H1 (cell line): ENCODE measurements at places on chromosomes 11 and 22. TPM values are rescaled to one million over a fixed set of nuclear protein-coding genes. Genes with fewer than 3 reads are reported as not detected.

Gene MOV10L1
- total RNA-seq = not detected in 2 replicates

DNA sequence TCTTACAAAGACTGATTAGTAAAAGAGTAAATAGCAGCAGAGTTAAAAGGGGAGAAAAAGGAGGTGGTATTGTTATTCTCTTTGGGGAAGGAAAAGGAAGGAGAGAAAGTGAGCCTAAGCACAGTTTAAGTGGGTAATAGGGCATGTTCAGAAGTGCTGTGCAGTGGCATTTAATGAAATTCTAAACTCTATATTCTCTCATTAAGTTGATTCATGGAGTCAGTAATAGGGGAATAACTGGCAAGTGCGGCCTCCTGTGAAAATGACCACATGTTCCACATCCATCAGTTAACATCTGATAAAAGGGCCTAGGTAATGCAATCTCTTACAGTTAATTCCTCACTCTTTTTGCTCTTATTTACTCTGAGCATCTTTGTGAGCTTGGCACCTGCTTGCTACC is 516.7 kb downstream of the JRKL start:
- no peak for DNase-seq

DNA sequence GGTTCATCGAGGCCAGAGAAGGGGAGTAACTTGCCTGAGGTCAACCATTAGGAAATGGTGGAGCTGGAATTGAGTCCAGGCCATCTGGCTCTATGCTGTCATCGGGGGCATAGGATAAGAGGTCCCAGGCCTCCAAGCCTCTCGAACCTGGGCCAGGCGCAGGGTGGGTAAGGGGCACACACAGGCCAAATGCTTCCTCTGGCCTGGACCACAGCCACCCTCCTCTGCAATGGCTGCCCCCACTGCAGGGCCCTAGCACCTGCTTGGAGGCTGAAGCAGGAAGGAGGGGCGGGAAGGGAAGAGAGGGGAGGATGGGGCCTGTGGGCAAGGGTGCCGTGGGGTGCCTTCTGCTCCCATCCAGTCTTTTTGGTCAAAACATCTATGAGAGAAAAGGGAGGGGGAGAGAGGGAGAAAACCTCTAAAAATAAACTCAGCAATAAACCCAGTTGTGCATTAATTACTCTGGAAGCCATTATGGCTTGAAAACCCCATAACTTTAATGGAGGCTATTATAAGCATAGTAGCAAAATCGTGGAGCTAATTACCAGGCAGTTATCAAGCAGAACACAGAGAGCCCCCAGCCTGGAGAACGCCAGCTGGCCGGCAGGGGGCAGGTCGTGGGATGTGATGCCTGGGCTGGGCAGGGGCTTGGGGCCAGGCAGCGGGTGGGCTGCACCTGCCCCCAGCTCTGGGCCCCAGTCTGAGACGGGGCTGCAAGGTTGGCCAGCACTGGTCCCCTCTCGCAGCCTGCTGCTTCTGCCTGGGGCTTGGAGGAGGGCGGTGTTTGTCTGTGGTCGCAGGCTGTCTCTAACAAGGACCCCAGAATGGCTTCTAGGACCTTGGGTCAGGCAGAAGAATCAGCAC is 21.1 kb downstream of the B3GAT1 start:
- DNase-seq = no peak

GRCh38 chr11:88508759-88509581 is 171.4 kb upstream of the CTSC start:
- DNase-seq = peak; percentile 57

- DNase-seq = no peak
Measured at GRCh38 chr11:22331771-22332170, 6.4 kb upstream of the SLC17A6 start.

DNA sequence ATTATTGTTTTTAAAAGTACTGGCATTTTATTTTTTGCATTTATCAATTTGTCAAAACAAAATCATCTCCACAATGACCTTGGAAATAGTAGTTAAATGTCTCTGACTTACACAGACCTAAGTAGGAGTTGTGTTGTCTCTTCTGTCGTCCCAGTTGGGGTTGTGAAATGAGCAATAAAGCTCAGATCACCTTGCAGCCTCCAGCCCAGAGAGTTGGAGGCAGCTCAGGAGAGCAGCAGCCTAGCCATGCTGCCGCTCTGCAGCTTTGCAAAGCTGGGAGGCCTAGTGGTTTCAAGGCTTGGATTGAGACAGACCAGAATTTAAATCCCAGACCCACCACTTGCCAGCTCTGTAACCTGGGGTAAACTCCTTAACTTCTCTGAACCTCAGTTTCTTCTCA is 65.2 kb upstream of the CRYBB3 start:
- DNase-seq = no peak

DNA sequence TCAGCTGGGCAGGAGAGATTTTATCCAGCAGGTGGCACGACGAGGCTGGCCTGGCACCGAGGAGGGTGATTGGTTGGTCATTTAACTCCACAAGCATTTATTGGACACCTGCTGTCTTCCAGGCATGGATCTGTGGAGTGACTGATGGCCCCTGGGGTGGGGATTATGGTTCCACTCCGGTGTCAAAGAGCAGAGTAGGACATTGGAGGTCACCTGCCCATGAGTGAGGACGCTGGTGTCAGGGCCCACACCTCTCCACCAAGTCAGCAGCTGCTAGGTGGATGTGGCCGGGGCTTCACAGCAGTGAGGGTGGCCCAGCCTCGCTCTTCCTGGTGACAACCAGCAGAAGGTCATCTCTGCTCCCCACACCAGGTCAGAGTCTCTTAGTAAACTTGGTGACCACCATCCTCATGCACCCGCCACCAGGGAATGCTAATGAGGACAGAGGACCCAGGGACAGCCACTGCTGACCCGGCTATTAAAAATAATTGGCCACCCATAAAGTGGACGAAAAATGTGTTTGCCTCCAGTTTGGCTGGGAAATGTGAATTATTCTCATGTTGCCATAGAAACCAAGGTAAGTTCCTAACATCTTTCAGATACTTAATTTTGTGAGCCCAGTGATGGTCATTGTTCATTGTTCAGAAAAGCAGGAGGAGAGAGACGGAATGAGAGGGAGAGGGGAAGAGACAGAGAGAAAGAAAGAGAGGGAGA is 428.7 kb downstream of the TBC1D22A start:
- DNase-seq = no peak
